Stimulated activated CD4-positive, alpha-beta T cell treated with anti-CD3 and anti-CD28 coated beads, Interleukin-15, amount 100 ng/mL, for 1 hour (primary cell): ENCODE measurements at places on chromosomes 7 and 10.

GRCh38 chr7:87000344-87000743 is 59.1 kb downstream of the ELAPOR2 start:
- DNase-seq = no peak

- no peak for DNase-seq
Measured at GRCh38 chr7:108236681-108237415, 106.7 kb upstream of the LAMB4 start.

DNA sequence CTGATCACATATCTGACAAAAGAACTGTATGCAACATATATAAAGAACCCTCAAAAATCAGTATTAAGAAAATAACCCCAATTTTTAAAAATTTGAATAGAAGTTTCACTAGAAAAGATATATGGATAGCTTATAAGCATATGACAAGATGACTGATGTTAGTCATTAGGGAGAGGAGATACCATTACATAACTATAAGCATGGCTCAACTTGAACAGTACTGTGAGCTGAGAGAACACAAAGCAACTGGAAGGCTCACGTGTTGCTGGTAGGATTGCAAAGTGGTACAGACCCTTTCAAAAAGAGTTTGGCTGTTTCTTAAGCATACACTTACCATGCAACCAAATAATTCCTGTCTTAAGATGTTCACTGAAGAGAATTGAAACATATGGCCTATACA is 14.7 kb downstream of the CCDC71L start:
- no peak for DNase-seq

GRCh38 chr7:21253740-21254687 is 173.9 kb upstream of the SP4 start:
- DNase-seq = no peak

DNA sequence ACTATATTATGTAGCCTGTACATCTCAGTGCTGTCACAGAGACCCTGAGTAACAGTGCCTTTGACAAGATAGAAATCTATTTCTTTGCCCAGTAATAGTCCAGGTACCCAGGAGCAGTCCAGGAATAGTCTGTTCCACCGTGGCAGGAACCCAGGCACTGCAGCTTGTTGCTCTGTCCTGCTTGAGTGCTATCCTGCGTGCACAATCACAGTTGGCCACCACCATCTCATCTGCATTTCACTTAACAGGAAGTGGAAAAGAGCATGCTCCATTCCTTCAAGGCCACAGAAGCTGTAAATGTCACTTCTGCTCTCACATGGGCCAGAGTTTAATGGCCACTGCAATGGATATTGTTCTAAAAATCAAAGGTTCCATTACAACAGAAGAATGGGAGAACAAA is 61.5 kb upstream of the PRR15 start:
- no peak for DNase-seq

DNA sequence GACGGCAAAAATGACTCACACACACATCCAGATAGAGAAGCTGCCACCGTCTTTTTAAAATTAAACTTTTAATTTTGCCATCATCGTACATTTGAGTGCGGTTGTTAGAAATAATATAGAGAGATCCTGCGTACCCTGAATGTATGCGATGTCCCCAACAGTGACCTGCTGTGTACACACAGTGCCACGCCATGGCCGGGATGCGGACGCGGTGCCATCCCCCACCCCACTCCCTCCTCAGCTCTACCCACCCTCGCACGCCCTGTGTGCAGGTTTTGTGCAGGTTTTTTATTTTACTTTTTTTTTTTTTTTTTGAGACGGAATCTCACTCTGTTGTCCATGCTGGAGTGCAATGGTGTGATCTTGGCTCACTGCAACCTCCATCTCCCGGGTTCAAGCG is 58.7 kb upstream of the PDGFA start:
- no peak for DNase-seq

GRCh38 chr10:89426230-89426868 is 12.0 kb downstream of the IFIT5 start:
- DNase-seq = no peak

GRCh38 chr10:78781251-78781913 is 287.4 kb upstream of the ZMIZ1 start:
- no peak for DNase-seq

DNA sequence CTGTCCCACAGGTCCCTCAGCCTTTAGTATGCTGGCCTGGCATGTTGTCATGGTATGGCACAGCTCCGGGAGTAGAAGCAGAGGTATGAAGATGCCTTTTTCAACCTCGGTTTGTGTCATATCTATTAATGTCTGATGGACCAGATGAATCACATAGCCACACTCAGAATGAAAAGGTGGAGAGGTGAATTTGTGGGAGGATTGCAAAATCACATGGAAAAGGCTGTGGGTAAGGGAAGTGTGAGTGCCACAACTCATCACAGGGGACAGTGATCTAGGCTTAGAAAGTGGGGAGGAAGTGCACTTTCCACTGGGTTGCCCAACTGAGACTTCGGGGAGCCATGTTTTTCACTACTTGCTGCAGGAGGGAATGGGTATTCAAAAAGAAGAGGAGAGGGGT is 190.7 kb downstream of the WDR11 start:
- no peak for DNase-seq

- no peak for DNase-seq
Measured at GRCh38 chr10:34175121-34175520, 640.0 kb downstream of the PARD3 start.

GRCh38 chr7:38760226-38760625 is 129.1 kb upstream of the AMPH start:
- DNase-seq = no peak

DNA sequence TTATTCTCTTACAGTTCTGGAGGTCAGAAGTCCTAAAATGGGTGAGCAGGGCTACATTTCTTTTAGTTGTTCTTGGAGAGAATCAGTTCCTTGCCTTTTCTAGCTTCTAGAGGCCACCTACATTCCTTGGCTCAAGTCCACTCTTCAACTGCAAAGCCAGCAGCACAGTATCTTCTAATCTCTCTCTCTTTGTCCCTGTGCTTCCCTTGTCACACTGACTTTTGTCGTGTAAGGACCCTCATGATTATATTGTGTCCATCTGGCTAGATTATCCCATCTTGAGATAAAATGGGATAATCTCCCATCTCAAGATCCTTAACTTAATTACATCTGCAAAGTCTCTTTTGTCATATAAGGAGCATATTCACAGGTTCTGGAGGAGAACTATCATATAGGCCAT is 359.0 kb downstream of the ADRA2A start:
- no peak for DNase-seq

DNA sequence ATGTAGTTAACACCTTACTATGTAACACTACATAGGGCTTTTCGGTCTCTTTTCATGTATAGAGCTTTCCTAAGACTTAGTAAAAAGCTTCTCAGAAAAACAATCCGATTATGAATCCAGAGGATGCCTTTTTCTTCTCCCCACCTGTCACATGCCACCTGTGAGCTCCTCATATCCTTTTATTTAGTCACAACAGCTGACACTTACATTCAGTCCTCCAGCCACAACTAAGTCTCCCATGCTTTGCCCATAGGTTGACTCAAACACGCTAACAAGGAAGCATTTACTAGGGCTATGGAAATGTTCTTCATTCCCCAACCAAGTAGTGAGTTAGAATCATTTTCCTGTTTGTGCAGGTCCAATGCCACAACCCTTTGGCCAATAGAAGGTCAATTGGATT is 7.9 kb downstream of the ENO4 start:
- no peak for DNase-seq
